LoVo (cell line): ENCODE measurements at places on chromosomes 13 and 19.
A peak's percentile ranks its signal among the peaks of the same experiment; 100 is the strongest.

- no peak for DNase-seq
Observed at GRCh38 chr13:51093574-51093973, 17.5 kb downstream of the C13orf42 start.

- DNase-seq = no peak
Observed at GRCh38 chr13:105463011-105463501, 1072.4 kb downstream of the EFNB2 start.

DNA sequence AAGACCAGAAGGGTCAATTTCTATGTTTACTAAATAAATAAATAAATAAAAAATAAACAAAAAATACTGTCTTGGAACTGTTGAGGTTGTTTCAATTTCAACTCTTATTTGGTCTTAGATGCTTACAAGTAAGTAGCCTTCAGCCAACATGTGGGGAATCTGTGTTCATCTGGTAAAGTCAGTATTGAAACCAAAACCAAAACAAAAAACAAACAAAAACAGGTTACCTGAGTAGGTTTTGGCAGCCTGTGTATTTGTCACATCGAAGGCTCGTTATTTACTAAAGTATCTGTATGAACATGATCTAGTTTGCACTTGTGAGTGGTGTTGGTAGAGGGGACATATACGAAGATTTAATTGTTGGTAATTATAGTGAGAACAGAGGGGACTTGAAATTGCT is 471.5 kb downstream of the SLITRK5 start:
- no peak for DNase-seq

DNA sequence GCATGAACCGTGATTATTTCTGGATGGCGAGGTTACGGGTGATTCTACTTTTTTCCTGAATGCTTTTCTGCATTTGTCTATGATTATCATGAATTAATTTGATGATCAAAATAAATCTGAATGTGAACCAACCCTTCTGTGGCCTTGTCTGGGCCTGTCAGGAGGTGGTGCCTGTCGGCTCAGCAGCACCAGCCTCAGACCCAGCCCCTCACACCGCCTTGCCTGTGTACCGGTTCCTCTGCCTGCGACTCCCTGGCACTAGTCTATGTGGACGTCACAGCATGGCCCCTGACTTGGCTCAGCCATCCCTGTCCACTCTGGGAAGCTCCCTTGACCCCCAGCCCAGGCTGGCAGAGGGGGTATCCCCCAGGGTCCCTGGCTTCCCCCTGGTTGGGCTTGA is 15.5 kb upstream of the RABAC1 start:
- no peak for DNase-seq

- DNase-seq = no peak
Observed at GRCh38 chr13:100269837-100270236, 180.9 kb downstream of the PCCA start.

DNA sequence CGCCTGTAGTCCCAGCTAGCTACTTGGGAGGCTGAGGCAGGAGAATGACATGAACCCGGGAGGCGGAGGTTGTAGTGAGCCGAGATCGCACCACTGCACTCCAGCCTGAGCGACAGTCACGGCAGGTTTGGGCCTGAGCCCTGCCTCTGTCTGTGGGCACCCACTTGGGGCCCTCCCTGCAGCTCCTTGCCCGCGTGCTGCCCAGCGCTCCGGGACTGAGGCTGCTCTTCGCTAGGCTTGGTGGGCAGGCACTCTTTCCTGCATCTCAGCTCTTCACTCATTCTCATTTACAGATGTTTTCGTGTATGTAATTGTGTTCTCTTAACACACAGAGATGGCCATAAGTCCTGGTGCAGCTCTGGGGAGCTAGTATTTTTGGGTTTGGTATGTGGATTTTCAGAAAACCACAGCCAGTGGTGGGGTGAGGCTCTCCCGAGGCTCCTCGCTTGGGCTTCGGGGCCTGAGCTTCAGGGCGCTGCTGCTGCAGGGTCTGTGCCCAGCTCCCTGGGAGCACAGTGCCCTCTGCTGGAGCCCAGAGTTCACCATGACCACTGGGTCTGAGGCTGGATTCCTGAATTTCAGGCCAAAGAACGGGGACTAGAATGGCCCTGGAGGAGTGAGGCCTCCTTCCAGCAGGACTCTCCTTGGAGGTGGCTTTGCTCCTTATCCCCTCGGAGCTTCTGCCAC is 15.2 kb downstream of the UPF1 start:
- no peak for DNase-seq

GRCh38 chr19:44875666-44876451 is 15.2 kb upstream of the TOMM40 start:
- DNase-seq = no peak

DNA sequence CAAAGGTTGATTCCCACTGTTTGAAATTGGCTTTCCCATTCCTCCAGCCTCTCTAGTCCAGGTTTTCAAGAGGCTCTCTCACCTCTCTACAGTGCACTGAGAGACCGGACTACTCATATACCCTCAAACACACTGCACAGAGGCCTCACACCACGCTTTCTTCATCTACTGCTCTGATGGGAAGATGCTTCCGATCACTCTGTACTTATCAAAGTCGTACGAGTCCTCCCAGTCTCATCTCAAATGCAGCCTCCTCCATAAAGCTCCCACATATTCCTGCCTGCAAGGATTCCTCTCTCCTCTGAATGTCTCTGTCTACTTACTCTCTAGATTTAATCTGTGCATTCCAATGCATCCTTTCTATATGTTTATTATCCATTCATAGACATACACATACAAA is 164.4 kb downstream of the EFNB2 start:
- no peak for DNase-seq

- DNase-seq = no peak
Observed at GRCh38 chr13:53159431-53159830, 130.8 kb downstream of the OLFM4 start.

- DNase-seq = peak; percentile 81
Observed at GRCh38 chr19:2016041-2016807, 710 bp upstream of the BTBD2 start.

DNA sequence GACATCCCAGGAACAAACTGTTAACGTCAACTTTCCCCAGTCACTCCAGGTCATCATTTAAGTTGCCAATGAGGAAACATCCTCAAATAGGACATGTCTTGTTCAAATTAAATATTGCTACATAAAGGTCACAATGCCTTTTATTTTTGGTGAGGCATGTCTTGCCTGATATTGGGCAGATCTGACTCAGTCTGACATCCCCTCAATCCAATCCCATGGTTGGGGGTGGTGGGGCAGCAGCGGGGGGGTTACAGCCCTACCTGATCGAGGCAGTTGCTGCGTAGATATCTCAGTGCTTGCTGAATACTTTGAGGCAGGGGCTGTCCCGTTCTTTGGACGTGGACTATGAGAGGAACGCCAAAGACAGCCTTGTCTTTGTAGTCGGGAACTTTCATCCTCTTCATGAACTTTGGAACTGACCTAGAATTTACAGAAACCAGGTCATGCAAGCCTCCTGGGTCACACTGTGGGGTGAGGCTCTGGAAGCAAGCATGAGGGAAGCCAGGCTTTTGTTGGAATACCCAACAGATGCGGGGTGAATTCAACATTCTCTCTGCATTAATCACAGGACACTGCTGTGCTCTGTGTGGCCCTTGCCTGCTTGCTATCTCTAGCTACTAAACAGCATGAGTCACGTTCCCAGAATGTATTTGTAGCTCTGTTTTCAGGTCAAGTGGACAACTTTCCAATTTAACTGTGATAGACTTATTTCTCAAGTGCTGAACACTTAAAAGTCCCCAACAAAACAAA is 109.8 kb downstream of the KL start:
- peak; percentile 90 for DNase-seq
